ENCODE measurements at places on chromosomes 7 and 10.

DNA sequence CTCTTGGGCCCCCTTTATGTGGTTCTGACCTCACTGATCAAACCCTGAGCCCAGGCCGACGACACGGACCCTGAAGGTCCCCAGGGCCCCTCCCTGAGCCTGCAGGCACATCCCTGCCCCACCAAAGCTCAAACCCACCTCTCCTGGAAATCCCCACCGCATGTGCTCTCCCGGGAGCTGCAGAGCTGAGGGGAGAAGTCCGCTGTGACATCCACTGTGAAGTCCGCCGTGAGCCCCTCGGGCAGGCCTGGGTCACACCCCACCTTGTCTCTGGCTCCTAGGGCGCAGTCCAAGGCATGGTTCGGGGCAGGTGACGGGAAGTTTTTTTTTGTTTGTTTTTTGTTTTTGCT, 100.2 kb downstream of the MICALL2 start:
- no peak for DNase-seq

DNA sequence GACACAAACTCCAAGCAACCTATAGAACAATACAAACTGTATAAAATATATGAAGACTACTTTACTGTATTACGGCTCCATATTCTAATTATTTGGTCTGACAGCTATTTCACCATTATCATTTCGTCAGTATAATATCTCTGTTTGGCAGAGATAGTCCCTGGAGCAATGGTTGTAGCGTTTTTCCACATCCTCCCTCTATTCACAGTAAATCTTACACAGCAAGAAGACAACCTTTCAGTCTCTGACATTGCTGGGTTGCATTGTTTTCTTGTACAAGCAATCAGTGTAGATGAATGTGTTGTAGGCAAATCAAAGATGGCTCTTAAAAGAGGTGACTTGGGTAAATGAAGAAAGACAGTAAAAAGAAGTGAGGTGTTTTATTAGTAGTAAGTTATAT, 105.6 kb upstream of the PLXDC2 start:
- DNase-seq = no peak

DNA sequence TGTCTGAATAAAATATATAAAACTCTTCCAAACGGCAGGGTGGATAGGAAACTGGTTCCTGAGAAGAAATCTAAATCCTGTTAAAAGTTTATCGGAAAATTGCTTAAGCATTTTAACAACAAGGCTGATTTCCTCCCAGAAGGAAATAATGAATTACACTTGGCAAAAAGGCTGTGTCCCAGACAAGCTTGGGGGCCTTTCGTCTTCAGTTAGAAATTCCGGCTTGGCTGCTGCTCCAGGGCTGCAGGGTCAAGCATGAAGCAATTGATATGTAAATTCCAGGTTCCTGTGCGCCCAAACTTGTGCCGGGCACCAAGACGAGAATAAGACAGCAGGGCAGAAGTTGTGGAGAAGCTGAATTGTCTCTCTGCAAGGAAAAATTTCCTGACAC, 38.0 kb upstream of the LBX1 start:
- DNase-seq = no peak

DNA sequence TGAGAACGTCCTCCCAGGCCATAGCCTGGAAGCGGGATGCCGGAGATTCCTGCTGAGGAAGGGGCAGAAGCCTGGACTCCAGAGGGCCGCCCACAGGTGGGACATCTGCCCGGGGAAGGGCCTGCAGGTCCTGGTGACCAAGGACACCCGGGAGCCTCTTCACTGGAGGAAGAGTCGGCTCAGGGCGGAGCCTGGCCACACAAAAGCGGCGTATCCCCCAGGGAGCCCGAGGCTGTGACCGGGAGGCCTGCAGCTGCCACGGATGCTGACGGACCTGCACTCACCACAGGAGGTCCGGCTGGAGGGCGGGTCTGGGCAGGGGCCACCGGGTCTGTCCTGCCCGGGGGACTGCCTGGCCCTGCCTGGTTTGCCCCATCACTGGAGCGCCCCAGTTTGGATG, 15.5 kb upstream of the ADGRA1 start:
- no peak for DNase-seq

DNA sequence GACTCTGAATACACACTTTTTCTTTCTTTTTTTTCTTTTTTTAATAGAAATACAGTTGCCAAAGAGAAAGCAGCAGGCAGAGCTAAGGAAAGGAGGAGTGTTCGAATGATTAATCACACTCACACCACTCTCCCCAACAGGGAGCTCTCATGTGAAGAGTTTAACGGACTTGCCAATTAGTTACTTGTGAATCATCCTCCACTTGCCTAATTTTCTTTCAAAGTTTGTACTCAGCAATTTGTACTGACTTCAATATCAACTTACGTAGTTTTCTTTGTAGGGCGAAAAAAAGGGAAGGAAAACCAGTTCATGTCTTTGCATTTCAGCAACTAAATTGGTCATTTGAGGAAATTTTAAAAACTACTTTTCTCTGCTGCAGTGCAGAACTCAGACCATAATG, 109.2 kb downstream of the PIP4K2A start:
- DNase-seq = no peak

- DNase-seq = no peak
Observed at GRCh38 chr7:93092757-93093370, 24.9 kb downstream of the SAMD9 start.

- DNase-seq = no peak
Observed at GRCh38 chr7:107813524-107813923, 10.5 kb upstream of the SLC26A3 start.

GRCh38 chr7:111104710-111105109, 13.8 kb downstream of the LRRN3 start:
- DNase-seq = no peak

DNA sequence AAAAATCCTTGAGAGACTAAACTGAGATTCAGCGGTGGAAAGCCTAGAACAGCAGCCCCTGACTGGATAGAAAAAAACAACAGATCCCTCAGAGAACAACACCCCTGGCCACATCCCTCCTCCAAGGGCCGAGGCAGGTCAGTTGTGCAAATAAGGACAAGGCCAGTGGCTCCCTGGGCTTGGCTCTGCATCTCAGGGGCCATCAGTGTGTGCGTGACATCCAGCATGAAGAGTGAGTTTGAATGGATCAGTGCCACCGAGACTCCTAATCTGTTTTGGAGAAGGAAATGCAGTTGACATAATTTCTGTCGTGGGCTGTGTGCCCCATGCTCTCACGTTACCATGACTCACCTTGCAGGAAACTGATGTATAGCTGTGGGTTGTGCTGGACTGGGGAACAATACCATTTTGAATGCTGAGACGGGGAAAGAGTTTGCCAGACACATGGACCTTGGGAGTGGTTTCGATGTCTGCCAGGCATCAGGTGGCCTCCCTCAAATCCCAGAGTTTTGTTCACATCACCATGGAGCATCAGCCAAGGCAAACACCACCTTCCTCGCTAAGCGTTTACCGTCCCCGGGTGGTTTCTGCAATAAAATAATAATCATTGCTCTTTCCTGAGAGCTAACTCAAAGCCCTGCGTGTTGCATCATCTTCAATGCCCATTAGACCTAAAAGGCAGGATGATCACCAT, 153.2 kb upstream of the FZD8 start:
- no peak for DNase-seq

DNA sequence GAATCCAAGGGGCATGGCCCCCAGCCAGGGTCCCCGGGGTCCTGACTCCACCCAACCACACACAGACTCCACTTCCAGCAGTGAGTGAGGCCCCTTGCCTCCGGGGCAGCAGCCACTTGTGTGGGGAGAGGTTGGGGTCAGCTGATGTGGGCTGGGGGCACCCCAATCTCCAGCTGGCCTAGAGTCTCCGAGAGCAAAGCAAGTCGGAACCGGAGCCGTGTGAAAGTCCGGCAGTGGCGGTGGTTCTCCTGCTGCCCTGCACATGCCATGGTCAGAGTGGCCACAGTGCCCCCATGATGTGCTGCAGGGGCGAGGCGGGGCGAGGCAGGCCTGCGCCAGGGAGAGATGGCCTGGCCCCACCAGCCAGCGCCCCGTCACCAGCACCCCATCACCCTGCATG, 74.6 kb downstream of the PDGFA start:
- DNase-seq = no peak

GRCh38 chr7:27992097-27992496, 188.5 kb downstream of the JAZF1 start:
- no peak for DNase-seq

DNA sequence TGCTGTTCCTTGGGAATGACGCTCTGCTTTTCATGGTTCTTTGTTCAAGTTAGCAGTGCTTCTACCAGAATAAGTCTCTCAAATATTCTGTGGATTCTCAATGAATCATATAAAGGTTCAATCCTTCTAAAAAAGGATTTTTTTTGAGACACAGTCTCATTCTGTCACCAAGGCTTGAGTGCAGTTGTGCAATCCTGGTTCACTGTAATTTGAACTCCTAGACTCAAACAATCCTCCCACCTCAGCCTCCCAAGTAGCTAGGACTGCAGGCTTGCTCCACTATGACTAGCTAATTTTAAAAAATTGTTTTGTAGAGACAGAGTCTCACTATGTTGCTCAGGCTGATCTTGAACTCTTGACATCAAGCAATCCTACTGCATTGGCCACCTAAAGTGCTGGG, 64.9 kb upstream of the RELN start:
- DNase-seq = no peak

- DNase-seq = no peak
Observed at GRCh38 chr7:153022475-153023193, 263.1 kb downstream of the ACTR3B start.

DNA sequence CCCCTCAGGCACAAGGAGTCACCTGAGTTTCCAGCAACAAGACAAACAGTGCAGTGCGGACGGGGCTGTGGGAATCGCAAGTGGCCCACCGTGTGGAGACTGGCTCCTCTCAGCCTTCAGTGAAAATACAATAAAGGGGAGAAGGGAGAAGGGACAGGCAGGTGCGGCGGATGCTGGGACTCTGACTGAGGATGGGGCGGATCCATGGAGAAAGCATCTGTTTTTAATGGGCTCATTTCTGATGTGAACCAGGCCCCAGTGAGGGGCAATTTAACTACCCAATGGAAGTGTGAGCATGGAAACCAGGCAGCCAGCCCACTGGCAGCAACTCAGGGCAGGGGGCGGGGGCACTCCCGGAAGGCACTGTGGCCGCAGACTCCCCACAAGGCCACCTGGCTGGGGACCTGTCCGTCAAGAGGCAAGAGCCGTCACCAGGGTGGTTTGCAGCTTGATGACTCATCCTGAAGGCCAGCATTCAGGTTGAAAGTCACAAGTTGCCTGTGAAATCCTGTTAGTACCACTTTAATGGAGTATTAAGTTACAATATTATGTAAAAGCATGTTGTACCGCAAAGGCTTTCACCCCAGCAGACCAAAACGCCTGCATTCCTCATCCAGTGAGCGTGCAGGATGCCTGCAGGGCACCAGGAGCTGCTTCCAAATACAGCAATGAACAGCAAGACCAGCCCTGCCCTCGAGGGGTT, 476.4 kb downstream of the PTPRN2 start:
- no peak for DNase-seq

GRCh38 chr7:111090846-111091245, at the start of gene LRRN3:
Gene LRRN3 (plus strand): TSS chr7:111091127. CDS start chr7:111122773, 31,646 bp downstream.
- no peak for DNase-seq

GRCh38 chr7:93242106-93242505, 9.9 kb downstream of the VPS50 start:
- DNase-seq = no peak

DNA sequence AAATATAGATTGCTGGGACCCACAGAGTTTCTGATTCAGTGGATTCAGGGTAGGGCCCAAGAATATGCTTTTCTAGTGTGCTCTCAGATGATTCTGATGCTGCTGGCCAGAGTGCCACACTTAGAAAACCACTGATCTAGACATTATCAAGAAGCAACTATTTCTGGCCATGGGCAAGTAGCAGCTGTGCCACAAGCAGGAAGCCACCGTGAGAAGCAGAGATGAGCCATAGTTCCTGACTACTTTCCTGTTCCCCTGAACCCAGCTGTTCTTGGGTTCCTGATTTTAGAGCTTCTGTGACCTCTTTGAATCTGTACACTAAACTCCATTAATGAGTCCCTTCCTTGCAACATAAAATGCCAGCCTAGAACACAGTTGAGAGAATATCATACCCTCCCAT, 38.1 kb upstream of the PIK3AP1 start:
- DNase-seq = no peak

DNA sequence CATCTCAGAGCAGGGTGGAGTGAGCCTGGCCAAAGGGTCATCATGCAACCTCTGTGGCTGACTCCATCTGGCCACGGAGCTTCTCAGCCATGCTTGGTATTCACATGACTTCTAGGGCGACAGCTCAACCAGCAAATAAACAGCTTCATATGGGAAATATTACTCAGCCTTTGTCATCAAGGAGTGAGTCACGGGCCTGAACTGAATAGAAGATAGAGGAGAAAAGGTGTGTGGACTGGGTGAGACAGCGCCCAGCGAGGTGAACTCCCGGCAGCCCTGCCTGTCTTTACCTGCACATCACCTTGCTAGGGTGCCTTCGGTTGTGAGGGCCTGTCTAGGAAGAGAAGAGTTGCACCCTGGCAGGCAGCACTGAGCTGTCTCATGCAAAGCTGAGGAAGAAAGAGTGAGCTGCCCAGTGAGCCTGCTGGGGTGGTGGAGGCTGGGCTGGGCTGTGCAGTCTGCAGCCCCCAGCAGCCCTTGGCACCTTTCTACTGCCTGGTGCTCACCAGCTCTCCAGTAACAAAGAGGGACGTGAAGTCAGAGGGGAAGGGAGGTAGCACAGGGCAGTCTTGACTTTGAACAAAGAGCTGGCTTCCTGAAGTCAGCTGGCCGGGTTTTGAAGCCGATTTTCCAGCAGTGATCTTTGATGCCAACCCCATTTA, 114.2 kb downstream of the EGFR start:
- DNase-seq = no peak

GRCh38 chr10:16847644-16848043, 30.4 kb upstream of the RSU1 start:
- no peak for DNase-seq

- DNase-seq = no peak
Observed at GRCh38 chr10:98411768-98412167, 3.2 kb downstream of the PYROXD2 start.
